Kidney (tissue), 22 donors: ENCODE measurements at places on chromosomes 16 and 17. TPM values are rescaled to one million over a fixed set of nuclear protein-coding genes. Genes with fewer than 3 reads are reported as not detected.

Gene PRAC2
- total RNA-seq, result not detected

Gene PRSS27
- 2.1 TPM for total RNA-seq

Gene SCN4A
- total RNA-seq, result 3.4 TPM

Gene KRT27
- total RNA-seq, result not detected

Gene APOBR
- 3.2 TPM for total RNA-seq

Gene PRR35
- total RNA-seq, result 1.8 TPM

Gene KARS1
- total RNA-seq, result 97.4 TPM

DNA sequence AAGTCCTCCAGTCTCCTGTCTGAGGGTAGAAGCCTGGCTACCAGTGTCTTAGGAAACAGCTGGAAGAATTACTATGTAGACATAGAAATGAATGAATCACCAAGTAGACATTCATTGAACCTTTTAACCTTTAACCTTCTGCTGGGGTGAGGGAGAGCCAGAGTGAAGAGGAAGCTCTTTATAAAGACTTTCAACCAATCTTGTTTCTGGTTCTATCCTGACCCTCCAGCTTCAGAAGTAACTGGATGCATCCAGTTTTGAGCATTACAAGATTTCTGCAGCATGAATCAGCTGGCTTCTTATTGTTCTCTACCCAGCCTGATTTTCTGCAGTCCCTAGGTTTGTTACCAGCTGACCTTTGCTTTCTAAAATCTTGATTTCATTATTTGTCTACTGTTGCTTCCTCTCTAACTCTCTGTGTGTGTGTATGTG lies 8.5 kb downstream of the TEKT1 start:
- no peaks in the 10 kb centered on the region for H3K27me3 ChIP-seq
- no peaks in the 10 kb centered on the region for H3K36me3 ChIP-seq
- H3K4me1 ChIP-seq, result no peaks in the 10 kb centered on the region
- H3K4me3 ChIP-seq, result no peak overlapping the region
- H3K27ac ChIP-seq, result no peak overlapping the region
- no peak for DNase-seq

DNA sequence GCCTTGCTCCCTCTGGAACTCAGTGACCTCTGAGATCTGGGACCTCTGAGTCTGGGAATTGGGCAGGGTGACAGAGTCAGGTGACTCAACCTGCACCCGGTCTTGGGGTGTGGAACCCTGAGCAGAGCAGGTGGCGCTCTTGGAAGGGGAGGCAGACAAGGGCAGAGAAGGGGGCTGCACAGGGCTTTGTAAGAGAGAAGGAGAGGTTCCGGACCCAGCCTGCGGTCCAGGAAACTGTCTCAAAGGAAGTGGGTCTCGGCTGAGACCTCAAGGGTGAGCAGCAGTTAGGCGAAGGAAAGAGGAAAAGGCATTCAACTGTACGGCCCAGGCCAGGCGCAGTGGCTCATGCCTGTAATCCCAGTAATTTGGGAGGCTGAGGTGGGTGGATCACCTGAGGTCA lies 10.0 kb upstream of the RIPOR1 start:
- H3K36me3 ChIP-seq, result no peaks in the 10 kb centered on the region
- peak overlapping the region; percentile 24 for H3K4me3 ChIP-seq
- no peak for DNase-seq
- H3K27me3 ChIP-seq, result no peaks in the 10 kb centered on the region
- no peaks in the 10 kb centered on the region for H3K4me1 ChIP-seq

DNA sequence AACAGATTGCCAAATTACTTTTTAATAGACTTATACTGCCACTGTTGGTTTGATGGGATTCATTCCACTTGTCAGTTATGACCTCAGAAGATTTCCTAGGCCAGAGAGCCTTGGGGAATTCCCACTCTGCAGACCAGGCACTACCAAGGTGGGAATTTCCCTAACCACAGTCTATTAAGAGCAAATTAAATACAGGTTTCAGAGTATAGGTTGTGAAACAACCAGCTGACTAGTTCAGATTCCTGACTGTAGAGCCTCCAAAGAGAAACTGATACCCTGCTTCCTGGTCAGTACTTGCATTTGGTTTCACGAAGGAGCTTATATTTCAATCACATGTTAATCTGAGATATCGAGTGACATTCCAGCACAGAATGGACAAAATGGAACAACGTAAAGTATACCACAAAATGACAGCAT lies 186.5 kb downstream of the STX8 start:
- peak; percentile 62 for DNase-seq
- no peaks in the 10 kb centered on the region for H3K36me3 ChIP-seq
- no peak overlapping the region for H3K4me3 ChIP-seq
- no peaks in the 10 kb centered on the region for H3K27me3 ChIP-seq

DNA sequence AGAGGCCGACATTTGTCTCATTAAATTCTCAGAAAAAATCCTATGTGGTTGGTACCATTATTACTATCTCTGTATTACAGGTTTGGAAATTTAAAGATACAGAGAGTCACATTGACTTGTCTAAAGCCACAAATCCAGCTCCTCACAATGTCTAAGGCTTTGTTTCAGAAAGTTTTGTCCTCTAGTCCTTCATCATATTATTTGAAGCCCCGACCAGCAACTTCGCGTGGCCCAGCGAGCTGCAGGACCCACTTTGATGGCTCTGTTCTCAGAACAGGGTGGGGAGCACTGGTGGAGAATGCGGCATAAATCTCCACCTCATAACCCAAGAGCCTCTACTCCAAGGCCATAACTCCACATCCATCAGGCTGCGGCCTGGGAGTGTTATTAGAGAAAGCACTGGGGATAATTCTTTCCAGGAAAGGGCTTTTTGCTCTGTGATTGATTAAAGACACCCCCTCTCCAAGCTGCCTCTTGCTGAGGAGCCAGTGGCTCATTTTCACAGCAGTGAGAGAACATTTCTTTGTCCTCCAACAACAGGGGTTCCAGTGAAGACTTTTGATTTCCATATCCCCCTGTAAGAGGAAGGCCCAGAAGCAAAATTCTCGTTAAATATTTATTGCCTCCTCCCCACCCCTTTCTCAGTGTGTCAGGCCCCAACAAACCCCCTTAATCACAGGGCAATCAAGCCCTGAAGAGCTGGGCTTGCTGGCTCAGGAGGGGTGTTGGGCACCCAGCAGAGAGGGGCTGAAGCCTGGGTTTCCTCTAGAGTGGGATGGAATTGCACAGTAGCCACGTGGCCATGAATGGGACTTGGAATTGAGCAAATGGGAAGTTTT lies 113.7 kb upstream of the CDH11 start:
- no peaks in the 10 kb centered on the region for H3K4me1 ChIP-seq
- H3K27ac ChIP-seq, result no peak overlapping the region
- H3K27me3 ChIP-seq, result no peaks in the 10 kb centered on the region
- H3K4me3 ChIP-seq, result no peak overlapping the region
- DNase-seq, result peak; percentile 39

DNA sequence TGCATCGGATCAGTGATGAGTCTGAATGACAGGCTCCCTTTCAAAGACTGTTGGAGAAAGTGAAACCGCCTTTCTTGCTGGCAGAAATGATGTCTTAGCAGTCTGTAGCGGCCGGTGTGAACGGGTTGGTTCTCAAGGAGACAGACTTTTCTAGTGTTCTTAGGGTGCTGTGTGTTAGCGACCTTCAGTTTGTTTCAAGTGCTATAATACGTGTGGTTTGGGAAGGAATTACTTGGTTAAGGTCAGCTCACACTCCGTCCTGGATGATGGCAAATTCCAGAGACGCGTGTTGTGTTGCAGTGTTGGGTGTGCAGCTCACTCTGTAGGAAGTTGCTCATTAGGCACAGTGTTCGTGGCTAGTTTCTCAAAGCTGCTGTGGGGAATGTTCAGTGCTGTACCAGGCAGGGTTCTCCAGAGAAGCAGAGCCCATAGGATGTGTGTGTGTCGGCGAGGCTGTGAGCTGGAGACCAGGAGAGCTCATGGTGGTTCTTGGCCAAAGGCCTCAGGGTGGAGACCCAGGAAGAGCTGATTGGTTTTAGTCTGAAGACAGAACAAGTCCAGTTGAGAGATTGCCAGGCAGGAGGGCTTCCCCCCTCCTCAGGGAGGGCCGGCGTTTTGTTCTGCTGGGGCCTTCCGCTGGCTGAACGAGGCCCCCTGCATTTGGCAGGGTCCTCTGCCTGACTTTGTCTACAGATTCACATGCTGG lies 37.6 kb downstream of the ZNF750 start:
- no peak overlapping the region for H3K27ac ChIP-seq
- H3K4me1 ChIP-seq, result no peaks in the 10 kb centered on the region
- DNase-seq, result no peak

- H3K27me3 ChIP-seq, result no peaks in the 10 kb centered on the region
- no peak for DNase-seq
- no peaks in the 10 kb centered on the region for H3K36me3 ChIP-seq
- H3K4me3 ChIP-seq, result no peak overlapping the region
Measured at GRCh38 chr16:86697715-86698114, 119.4 kb downstream of the FOXL1 start.

- DNase-seq, result no peak
- no peaks in the 10 kb centered on the region for H3K27me3 ChIP-seq
- H3K4me3 ChIP-seq, result no peak overlapping the region
- peaks cover 54% of the 10 kb centered on the region for H3K36me3 ChIP-seq
- no peaks in the 10 kb centered on the region for H3K4me1 ChIP-seq
Measured at GRCh38 chr17:4108397-4108796, 34.4 kb downstream of the ZZEF1 start.

GRCh38 chr17:75722542-75723095 lies 1.4 kb downstream of the ITGB4 start:
- H3K27ac ChIP-seq, result no peak overlapping the region
- no peaks in the 10 kb centered on the region for H3K27me3 ChIP-seq
- no peak overlapping the region for H3K4me3 ChIP-seq
- no peaks in the 10 kb centered on the region for H3K4me1 ChIP-seq

- no peaks in the 10 kb centered on the region for H3K27me3 ChIP-seq
- no peaks in the 10 kb centered on the region for H3K36me3 ChIP-seq
- H3K4me1 ChIP-seq, result no peaks in the 10 kb centered on the region
Measured at GRCh38 chr16:73526011-73526804, 478.3 kb upstream of the ZFHX3 start.

- H3K4me1 ChIP-seq, result peaks cover 10% of the 10 kb centered on the region
- H3K27me3 ChIP-seq, result no peaks in the 10 kb centered on the region
- no peaks in the 10 kb centered on the region for H3K36me3 ChIP-seq
- no peak overlapping the region for H3K27ac ChIP-seq
- no peak overlapping the region for H3K4me3 ChIP-seq
- DNase-seq, result no peak
Measured at GRCh38 chr17:32492264-32492589, 5.4 kb downstream of the CDK5R1 start.

GRCh38 chr17:31068291-31068690 lies 26.5 kb upstream of the NF1 start:
- no peaks in the 10 kb centered on the region for H3K27me3 ChIP-seq
- H3K4me1 ChIP-seq, result no peaks in the 10 kb centered on the region
- H3K4me3 ChIP-seq, result no peak overlapping the region

DNA sequence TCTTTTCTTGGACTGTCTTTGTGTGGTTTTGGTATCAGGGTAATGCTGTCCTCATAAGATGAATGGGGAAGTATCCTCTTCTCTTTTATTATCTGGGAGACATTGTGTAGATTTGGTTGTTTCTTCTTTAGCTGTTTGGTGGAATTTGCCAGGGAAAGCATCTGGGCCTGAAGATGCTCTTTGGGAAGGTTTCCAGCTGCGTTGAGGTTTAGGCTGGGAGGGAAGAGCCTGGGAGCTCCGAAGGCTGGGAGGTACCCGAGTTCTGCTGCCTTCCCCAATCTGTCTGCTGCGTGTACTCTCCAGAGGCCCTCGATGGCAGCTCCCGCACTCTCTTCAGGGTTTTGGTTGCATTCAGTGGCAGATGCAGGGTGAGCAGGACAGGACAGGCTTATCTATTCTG lies 25.6 kb upstream of the CRISPLD2 start:
- DNase-seq, result no peak
- no peaks in the 10 kb centered on the region for H3K4me1 ChIP-seq
- H3K36me3 ChIP-seq, result no peaks in the 10 kb centered on the region
- H3K27me3 ChIP-seq, result no peaks in the 10 kb centered on the region
- no peak overlapping the region for H3K27ac ChIP-seq

GRCh38 chr17:82014432-82014831 lies 8.2 kb downstream of the CENPX start:
- no peak overlapping the region for H3K4me3 ChIP-seq
- no peak overlapping the region for H3K27ac ChIP-seq
- H3K4me1 ChIP-seq, result no peaks in the 10 kb centered on the region
- H3K36me3 ChIP-seq, result no peaks in the 10 kb centered on the region
- DNase-seq, result no peak

DNA sequence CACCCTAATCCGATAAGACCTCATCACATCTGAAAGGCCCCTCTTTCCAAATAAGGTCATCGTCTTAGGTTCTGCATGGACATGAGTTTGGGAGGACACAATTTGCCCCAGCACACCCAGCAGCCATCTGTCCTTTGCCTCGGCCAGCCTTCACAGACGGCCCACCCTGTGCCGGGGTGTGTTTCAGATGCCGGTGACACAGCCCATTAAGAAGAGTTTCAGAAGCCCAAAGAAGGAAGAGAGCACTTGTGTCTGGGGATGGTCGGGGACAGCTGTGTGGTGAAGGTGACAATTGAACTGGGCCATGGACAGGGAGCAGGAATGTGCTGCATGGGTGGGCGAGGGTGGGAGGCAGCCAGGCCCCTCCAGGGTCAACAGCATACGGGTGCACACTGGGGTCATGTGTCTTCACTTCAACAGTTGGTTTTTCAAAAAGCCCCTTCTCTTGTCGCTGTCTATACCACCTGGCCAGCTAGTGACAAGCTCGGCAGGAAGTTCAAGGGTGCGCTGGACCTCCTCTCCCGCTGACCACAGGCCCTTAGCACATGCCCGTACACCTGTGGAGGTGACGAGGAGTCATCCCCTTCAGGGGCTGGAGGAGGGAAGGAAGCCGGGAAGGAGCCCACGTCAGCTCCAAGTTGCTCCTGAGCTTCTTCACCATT lies 183.1 kb downstream of the C16orf95 start:
- no peak overlapping the region for H3K27ac ChIP-seq
- no peaks in the 10 kb centered on the region for H3K4me1 ChIP-seq

GRCh38 chr17:64686705-64687104 lies 24.6 kb upstream of the SMURF2 start:
- H3K36me3 ChIP-seq, result no peaks in the 10 kb centered on the region
- no peaks in the 10 kb centered on the region for H3K27me3 ChIP-seq
- H3K27ac ChIP-seq, result no peak overlapping the region
- H3K4me1 ChIP-seq, result no peaks in the 10 kb centered on the region

DNA sequence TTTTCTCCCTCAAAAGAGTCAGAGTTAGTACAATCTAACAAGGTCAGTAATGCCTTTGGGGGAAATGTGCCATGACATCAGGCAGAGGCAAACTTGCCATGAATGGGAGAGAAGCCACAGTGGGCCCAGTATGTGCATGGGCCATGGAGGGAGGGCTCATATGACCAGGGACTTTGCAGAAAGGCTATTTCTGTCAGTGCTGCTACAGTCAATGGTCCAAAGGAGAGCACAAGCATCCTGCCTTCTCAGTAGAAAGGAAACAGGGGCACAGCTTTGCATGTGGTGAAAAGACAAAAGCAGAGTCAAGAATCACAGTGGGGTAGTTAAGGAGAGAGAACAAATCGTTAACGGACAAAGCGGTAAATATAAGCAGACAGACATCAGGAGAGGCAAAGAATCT lies 11.2 kb upstream of the CORO6 start:
- no peaks in the 10 kb centered on the region for H3K4me1 ChIP-seq
- no peak overlapping the region for H3K4me3 ChIP-seq
- no peak for DNase-seq
- H3K27me3 ChIP-seq, result no peaks in the 10 kb centered on the region
